ENCODE measurements at places on chromosomes 5 and 9.

DNA sequence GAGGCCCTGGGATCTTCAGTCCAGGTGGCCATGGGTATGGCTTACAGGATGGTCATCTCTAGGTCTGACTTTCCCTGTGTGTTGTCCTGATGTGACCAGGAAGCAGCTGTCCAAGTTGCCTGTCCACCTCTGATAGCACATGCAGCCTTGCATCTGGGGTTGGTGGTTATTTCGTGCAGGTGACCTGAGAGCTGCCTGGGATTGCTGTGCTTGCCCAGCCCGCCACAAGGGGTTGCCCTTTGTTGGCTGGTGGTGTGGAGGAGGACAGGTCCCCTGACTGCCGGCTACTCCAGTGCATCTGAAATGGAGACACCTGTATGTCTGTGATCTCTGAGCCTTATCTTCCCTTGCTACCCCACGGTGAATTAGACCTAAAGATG lies 212.6 kb downstream of the ARHGAP26 start:
- no peak for DNase-seq

GRCh38 chr5:61735995-61736394 lies 403.9 kb downstream of the ZSWIM6 start:
- DNase-seq = no peak

DNA sequence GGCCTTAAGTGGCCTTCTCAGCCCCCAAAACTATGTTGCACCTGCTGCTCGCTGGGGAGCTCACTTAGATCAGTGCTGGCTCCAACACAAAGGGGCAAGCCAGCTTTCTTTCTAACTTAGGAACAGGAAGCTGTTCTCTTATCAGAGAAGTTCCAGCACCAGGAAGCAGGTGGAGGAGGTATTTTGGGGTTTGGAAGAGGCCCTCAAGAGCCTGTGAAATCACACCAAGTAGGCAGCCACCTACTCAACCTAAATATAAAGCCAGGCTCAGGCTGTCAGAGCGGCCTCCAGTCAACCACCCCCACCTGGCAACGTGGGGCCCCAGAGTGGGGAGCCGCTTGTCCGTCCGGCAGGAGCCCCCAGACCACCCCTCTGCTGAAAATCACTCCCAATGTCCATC lies 152.8 kb downstream of the OLFM1 start:
- no peak for DNase-seq

GRCh38 chr9:129208207-129209032 lies 30.4 kb upstream of the IER5L start:
- DNase-seq = no peak

DNA sequence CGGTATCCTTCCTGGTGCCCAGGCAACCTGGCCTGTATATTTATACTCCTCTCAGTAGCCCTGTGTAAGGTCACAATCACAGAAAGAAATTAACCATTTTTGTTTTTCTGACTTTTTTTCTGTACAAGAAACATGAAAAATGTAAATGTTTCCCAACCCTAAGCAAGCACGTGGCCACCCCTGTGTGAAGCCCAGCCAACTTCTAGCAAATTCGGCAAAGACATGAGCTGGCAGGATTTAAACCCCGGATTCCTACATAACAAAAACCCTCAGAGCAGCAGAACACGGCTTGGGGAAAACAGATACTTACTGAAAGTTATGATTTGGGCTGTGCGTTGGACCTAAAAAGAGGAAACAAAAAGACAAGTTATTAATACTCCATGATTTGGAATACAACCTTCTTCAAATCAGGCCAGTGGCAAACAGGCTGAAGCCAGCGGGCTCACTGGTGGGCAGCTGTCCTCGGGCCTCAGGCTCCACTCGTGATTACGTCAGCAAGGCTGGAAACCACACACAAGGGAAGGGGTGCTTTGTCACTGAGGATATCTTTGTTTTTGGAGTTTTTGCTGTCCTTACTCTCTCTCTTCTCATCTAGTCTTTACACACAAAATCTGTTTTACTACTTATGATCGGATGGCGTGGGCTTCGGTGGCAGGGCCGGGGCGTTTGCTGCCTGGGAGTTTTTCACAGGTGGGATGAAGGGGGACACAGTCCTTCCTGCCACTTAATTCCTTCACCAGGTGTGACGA lies 194.1 kb downstream of the ROR2 start:
- no peak for DNase-seq
